ENCODE measurements at places on chromosomes 4 and X. TPM values are rescaled to one million over a fixed set of nuclear protein-coding genes. Genes with fewer than 3 reads are reported as not detected.

DNA sequence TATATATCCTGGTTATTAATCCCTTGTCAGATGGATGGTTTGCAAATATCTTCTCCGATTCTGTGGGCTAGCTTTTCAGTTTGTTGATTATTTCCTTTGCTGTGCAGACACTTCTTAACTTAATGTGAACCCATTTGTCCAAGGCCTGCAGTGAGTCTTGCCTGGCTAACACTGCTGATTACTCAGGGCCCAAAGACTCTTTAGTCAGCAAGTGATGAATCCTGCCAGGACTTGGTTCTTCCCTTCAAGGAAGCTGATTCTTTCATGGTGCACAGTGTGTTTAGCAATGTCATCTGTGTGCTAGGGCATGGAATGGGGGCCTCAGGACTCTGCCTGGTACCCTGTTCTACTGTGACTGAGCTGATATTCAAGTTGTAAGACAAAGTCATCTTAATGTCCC lies 81.8 kb upstream of the TEX13A start:
- DNase-seq: no peak

Gene MRPL1
- 12.1 TPM for total RNA-seq

DNA sequence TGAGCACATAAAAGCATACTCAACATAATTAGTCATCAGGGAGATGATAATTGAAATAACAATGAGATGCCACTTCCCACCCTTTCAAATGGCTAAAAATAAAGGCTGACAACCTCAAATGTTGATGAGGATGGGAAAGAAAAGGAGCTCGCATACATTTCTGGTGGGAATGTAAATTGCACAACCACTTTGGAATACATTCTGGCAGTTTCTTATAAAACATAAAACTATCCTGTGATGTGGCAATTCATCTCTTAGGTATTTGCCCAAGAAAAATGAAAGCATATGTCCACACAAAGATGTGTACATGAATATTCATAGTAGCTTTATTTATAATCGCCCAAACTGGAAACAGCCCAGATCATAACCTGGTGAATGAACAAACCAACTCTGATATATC lies 687 bp upstream of the ZNF275 start:
- DNase-seq: no peak

DNA sequence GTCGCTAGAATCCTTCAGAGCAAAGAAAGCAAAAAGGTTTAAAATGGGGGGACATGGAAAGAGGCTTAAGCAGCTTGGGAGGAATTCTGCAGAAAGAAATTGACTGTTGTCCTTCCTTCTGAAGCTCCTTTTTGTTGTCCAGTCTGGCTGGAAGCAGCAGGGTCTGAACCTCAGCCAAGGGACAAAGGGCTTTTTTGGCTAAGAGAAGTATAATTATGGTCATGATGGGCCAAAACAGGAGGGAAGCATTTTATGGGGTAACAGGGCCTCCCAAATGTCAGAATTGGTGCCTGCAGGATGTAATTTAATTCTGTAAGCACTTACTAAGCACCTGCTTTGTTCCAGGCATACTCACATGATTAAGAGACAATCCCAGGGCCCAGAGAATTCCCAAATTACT lies 74.2 kb upstream of the CPEB2 start:
- DNase-seq: no peak

Gene ETNPPL
- total RNA-seq: not detected

GRCh38 chr4:100302061-100303026 lies 112.1 kb upstream of the DDIT4L start:
- DNase-seq: no peak

Gene FHDC1
- total RNA-seq: 1.5 TPM

DNA sequence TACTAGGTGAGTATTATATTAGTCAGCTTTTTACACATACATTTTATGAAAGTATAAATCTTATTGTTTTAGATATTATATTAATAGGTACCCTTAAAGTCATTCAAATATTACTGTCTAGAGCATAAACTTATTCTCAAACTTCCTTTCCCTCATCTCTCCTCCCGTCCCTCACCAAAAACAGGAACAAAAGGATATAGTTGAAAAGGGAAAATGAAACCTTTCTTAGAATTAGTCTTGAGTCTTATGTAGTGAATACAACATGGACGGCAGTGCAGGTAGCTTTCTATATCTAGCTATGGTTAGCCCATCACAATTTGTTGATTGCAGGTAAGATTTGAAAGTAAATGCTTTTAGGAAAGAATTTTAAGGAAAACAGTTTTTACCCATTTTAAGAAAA lies 65.6 kb downstream of the RBPJ start:
- DNase-seq: no peak

- peak; percentile 69 for DNase-seq
Measured at GRCh38 chr4:78059524-78059889, 2.4 kb downstream of the FRAS1 start.

Gene NXT2
- total RNA-seq: 3.9 TPM

DNA sequence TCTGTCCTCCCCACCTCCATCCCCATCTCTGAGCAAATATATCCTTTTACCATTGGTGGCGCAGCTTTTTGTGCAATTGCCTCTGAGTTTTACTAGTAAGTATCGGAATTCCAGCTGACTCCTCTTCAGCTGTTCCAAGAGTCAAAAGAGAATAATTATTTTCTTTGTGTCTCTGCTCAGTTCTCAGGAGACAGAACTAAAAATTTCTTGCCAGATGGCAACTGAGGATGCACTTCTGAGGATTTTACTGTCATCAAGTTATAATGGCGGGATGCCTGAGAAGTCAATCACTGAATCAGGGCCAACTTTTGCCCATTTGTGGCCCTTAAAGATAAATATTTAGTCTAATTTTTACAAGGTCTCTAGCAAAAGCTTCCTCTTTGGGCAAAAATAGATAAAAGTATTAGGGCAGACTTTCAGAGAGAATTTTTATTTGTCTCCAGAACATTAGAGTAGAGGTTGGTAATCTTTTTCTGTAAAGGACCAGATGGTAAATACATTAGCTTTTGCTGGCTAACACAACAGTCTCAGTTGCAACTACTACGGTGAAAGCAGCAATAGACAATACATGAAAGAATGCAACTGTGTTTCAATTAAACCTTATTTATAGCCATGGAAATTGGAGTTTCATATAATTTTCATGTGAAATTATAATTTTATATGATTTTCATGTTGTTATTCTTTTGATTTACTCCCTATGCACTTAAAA lies 15.6 kb upstream of the ADGRA3 start:
- no peak for DNase-seq

GRCh38 chr4:20181926-20182325 lies 69.8 kb upstream of the SLIT2 start:
- DNase-seq: no peak

GRCh38 chr4:2672700-2673099 lies 83.4 kb downstream of the TNIP2 start:
- DNase-seq: no peak

Gene EREG
- total RNA-seq: 0.09 TPM

DNA sequence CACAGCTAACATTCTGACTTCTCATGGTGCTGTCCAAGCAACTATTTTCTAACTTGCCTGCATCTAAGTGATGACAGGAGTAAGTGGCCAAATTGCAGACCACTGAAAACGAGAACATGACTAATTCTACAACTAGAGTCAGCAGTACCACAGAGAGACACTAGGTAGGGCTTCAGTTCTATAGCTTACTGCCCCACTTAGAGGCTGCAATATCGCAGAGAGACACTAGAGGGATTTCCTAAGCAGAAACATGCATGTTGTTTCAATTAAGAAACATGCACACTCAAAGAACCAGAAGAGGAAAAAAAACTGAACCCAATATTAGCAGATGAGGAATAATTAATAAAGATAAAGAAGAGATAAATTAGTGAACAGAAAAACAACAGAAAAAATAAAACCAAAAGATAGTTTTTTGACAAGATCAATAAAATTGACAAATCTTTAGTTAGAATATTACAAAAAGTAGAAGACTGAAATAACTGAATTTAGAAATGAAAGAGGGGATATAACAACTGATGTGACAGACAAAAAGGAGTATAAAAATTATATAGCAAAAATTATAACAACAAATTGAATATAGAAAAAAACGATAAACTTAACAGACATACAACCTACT lies 100.8 kb downstream of the SPIN4 start:
- peak; percentile 34 for DNase-seq

GRCh38 chr4:71713611-71714203 lies 70.2 kb downstream of the GC start:
- no peak for DNase-seq

GRCh38 chr4:139184129-139184528 lies 7.1 kb upstream of the ELF2 start:
- no peak for DNase-seq

GRCh38 chr4:100848841-100849240 lies 331.0 kb upstream of the EMCN start:
- no peak for DNase-seq

- DNase-seq: no peak
Measured at GRCh38 chr4:186205156-186205555, 13.8 kb downstream of the CYP4V2 start.

DNA sequence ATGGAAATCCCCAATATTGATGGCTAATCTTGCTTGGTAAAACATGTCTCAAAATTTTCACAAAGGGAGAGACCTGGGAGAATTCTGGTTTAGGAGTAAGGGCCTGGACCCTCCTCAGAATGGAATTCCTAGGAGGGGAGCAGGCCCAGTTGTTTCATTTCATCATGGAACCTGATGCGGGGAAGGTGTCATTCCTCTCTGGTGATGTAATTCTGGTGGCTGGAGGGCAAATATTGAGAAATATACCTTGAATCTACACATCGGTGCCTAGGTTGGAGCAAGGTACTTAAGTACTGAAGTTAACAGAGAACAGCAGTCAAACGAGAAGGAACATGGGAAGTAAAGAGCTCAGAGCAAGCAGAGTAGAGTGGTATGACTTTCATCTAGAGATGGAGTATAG lies 23.2 kb upstream of the CCSER1 start:
- no peak for DNase-seq

Gene SUPT20HL1
- total RNA-seq: not detected

Gene TMEM154
- 0.84 TPM for total RNA-seq

- DNase-seq: no peak
Measured at GRCh38 chr4:21879187-21879586, 69.4 kb downstream of the KCNIP4 start.

DNA sequence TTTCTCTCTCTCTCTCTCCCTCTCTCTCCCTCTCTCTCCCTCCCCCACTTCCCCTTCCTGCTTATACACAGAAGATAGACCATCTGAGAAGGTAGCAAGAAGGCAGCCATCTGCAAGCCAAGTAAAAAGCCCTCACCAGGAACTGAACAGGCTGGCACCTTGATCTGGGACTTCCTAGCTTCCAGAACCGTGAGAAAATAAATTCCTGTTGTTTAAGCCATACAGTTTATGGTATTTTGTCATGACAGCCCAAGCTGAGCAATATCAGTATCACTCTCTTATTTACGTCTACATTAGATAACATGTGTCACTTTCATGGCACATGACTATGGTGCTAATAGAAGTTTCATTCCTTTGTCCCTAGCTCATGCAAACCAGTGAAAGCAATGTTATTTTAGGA lies 581.1 kb downstream of the INPP4B start:
- no peak for DNase-seq

Gene DUSP21
- total RNA-seq: not detected

DNA sequence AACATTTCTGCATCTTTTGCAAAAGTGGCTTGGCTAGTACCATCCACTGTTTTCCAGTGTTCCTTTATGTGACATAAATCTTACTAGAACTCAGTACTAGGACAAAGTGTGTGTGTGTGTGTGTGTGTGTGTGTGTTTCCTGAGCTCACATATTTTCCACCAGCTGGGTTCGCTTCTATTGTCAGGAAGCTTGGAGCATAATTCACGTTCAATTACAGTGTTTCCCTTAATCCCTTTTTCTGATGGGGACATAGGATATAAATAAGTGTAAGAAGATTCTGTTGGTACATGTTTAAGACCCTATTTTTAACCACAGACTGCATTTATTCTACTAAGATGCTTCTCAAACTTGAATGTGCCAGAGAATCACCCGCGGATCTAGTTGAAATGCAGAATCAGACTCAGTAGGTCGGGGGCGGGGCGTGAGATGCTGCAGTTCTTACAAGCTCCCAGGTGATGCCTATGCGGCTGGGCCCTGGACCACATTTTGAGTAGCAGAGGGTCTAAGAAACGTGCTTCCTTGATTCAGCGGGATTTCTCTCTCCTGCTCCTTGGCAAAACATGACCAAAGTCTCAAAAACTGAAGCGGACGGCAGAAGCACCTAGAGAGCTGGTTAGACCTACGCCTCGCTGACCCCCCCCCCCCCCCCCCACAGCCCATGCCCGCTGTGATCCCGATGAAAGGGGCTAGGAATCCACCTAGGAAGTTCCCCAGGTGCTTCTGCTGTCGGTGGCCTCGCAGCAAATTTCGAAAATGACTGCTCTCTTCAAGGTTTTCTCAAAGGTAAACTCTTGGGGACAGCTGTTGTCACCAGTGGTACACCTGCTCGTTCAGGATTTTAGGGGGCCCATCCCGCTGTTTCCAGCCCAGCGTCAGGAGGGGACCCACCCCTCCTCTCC lies 797 bp downstream of the CD99L2 start:
- peak; percentile 61 for DNase-seq

- no peak for DNase-seq
Measured at GRCh38 chr4:110527156-110527555, 51.2 kb downstream of the ENPEP start.

DNA sequence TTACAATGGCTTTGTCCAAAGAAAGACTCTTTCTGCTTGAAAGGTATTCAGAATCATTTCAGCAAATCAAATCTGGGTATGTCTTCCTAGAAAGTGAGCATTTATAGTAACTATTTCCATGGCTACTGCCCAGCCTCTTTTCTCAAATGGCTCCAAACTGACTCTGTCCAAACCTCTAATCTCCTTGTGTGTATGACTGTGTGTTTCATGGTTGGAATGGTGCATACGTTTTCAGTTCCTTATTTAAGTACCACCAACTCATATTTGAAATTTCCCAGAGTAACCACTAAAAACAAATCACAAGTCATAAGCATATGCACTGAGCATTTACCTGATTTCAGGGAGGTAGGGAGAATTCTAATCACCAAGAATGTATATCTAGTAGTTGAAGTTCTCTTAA lies 106.0 kb downstream of the TMEM144 start:
- no peak for DNase-seq

DNA sequence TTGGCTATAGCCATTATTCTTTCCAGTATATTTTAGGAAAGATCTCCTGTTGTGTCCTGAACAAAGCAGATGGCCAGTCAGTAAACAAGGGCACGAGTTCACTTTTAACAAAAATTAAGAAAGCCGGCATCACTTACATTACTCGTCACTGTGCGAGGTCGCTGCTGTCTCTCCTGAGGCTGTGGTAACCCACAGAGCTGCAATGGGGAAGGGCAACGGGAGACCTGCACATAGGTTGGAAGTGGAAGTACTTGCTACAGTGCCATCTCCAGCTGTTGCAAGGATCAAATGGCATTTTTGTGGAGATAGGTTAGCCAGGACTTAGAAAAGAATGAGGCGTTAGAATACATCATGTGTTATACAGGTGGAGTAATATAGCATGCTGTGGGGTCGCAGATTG lies 132.2 kb downstream of the KLHL8 start:
- no peak for DNase-seq
